ENCODE measurements at places on chromosomes 12 and 14. TPM values are rescaled to one million over a fixed set of nuclear protein-coding genes. Genes with fewer than 3 reads are reported as not detected.

DNA sequence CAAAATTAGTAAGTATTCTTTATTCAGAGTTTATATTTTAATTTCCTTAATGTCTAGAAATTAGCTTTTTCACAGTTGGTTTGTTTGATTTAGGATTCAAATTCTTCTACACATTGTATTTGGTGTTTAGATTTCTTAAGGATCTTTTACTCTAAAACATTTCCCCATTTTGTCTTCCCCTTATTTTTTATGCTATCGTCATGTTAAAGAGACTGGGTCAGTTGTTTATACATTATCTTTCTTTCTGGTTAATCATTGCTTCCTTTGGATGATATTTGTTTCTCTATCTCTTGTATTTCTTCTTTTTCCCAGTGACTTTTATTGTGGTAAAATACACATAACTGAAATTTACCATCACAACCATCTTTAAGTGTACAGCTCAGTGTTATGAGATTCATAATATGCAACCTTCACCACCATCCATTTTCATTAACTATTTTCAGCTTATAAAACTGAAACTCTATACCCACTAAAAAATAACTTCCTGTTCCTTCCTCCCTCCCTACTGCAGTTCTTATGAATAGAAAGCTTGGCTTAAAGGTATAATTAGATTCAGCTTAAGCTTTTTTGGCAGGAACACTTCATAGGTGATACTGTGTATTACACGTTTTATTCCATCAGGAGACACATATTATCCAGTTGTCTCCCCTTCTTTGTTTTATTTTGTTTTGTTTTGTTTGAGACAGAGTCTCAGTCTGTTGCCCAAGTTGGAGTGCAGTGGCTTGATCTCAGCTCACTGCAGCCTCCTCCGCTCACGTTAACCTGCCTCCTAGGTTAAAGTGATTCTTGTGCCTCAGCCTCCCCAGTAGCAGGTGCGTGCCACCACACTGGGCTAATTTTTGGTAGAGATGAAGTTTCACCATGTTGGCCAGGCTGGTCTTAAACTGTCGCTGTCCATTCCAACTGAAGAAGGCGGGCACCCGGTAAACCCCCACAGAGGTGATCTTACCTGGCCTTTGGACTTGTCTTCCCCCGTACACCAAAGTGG, 45.0 kb downstream of the NOPCHAP1 start:
- no peak overlapping the region for H3K27ac ChIP-seq
- no peaks in the 10 kb centered on the region for H3K27me3 ChIP-seq
- H3K4me3 ChIP-seq: no peak overlapping the region

- no peak overlapping the region for H3K4me3 ChIP-seq
- H3K36me3 ChIP-seq: no peaks in the 10 kb centered on the region
- H3K27me3 ChIP-seq: no peaks in the 10 kb centered on the region
- no peak overlapping the region for H3K27ac ChIP-seq
- DNase-seq: no peak
These were observed 24.2 kb upstream of the CORO1C start for GRCh38 chr12:108755481-108755880.

GRCh38 chr14:78974691-78975090, 804.5 kb downstream of the NRXN3 start:
- H3K4me3 ChIP-seq: no peak overlapping the region
- H3K4me1 ChIP-seq: no peaks in the 10 kb centered on the region
- DNase-seq: no peak

GRCh38 chr12:18850752-18851151, 112.8 kb downstream of the CAPZA3 start:
- H3K27me3 ChIP-seq: peaks cover under 1% of the 10 kb centered on the region
- no peaks in the 10 kb centered on the region for H3K36me3 ChIP-seq
- H3K4me3 ChIP-seq: no peak overlapping the region

- no peak overlapping the region for H3K27ac ChIP-seq
- H3K4me3 ChIP-seq: no peak overlapping the region
- no peak for DNase-seq
- H3K36me3 ChIP-seq: no peaks in the 10 kb centered on the region
These were observed 106.2 kb downstream of the CRACR2A start for GRCh38 chr12:3646561-3647241.

GRCh38 chr12:8057306-8057705, 8.9 kb downstream of the C3AR1 start:
- no peak overlapping the region for H3K27ac ChIP-seq
- no peaks in the 10 kb centered on the region for H3K4me1 ChIP-seq
- DNase-seq: no peak
- H3K36me3 ChIP-seq: peaks cover 6% of the 10 kb centered on the region
- H3K4me3 ChIP-seq: no peak overlapping the region
- no peaks in the 10 kb centered on the region for H3K27me3 ChIP-seq

GRCh38 chr12:108602976-108603704, 5.3 kb upstream of the TMEM119 start:
- H3K4me1 ChIP-seq: no peaks in the 10 kb centered on the region
- no peaks in the 10 kb centered on the region for H3K36me3 ChIP-seq
- no peak overlapping the region for H3K4me3 ChIP-seq
- H3K27ac ChIP-seq: no peak overlapping the region

TCP11L2 gene
- 14.8 TPM for total RNA-seq

AQP6 gene
- total RNA-seq: not detected

All from progenitor cell of endocrine pancreas (in vitro differentiated cells).